Caco-2 (cell line): ENCODE measurements at places on chromosomes 12 and 14. TPM values are rescaled to one million over a fixed set of nuclear protein-coding genes. Genes with fewer than 3 reads are reported as not detected.

The OTUB2 gene
- total RNA-seq, result 1.2 TPM in 2 replicates

The RAB35 gene
- total RNA-seq, result 65.1 and 72.0 TPM in 2 replicates

The MAPKAPK5 gene
- total RNA-seq, result 89.5 and 90.1 TPM in 2 replicates

The C1S gene
- 5.3 and 6.1 TPM in 2 replicates for total RNA-seq

The ADIPOR2 gene
- 119 and 125 TPM in 2 replicates for total RNA-seq

The KRT71 gene
- 1.2 and 1.5 TPM in 2 replicates for total RNA-seq

The DNM1L gene
- 136 and 137 TPM in 2 replicates for total RNA-seq

The SIRT4 gene
- 2.1 and 3.6 TPM in 2 replicates for total RNA-seq

The ACSS3 gene
- 0.70 and 0.95 TPM in 2 replicates for total RNA-seq

The NANOG gene
- total RNA-seq, result not detected in 2 replicates

The SLC5A8 gene
- not detected in 2 replicates for total RNA-seq

The ABCD2 gene
- not detected in 2 replicates for total RNA-seq

DNA sequence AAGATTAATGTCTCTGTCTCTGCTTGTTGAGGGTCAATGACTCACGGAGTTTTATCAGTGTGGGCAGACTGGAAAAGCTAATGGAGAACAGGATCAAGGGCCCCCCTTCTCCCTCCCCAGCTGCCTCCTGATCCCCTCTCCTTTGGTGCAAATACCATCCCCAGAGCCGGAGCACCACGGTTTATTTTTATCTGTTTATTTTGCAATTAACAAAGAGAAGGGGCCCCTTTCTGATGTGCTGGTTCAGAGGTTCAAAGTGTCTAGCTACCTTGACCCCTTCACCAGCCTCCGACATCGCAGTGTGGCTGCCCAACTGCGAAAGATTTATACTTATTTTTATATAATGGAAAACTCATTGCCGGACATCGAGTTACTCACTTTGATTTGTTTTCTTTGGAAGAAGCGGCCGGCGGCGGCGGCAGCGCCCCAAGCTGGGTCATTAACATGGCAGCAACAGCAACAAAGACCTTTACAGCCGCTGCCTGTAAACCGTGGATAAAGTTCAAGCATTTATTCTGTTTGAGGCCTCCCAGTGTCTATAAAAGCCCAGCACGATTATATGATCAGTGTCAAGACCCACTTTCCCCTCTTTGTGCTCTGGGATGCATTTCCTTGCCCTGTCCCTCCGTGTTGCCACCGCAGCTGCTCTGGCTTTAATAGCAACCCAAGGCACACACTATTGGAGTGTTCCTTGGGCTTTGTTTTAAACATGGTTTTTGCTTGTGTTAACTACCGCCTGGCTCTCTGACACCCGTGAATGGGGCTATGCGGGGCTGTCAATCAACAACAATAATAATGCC, 47.4 kb upstream of the PARP11 start:
- no peaks in the 10 kb centered on the region for H3K36me3 ChIP-seq
- peak overlapping the region; percentile 23 for H3K4me3 ChIP-seq
- H3K4me1 ChIP-seq, result peaks cover 35% of the 10 kb centered on the region
- DNase-seq, result peak; percentile 86
- no peak overlapping the region for H3K27ac ChIP-seq

DNA sequence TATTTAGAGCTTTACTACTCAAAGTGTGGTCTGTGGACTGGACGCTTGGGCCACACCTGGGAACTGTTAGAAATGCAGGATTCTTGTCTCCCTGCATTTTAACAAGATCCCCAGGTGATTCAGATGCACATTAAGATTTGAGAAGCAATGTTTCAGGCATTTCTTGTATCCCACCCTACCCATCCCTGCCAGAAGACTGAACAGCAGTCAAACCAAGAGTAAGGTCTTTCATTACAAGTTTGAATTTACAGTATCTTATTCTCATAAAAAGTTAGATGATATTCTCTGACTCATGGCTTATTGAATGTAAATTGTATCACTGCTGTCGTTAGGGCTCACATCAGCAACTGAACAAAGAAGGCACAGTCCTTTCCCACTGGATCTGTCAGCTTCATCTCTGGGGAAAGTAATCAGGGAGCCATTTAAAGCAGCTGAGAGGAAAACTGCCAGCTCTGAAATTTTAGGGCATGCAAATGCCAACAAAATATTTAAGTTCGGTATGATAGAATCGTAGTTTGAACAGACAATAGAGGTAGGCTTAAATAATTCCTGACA, 141.1 kb downstream of the AKAP6 start:
- H3K4me1 ChIP-seq, result peaks cover 45% of the 10 kb centered on the region
- H3K27me3 ChIP-seq, result no peaks in the 10 kb centered on the region
- no peak overlapping the region for H3K4me3 ChIP-seq
- no peaks in the 10 kb centered on the region for H3K36me3 ChIP-seq

- no peak for DNase-seq
- H3K27me3 ChIP-seq, result no peaks in the 10 kb centered on the region
- no peak overlapping the region for H3K4me3 ChIP-seq
- H3K4me1 ChIP-seq, result no peaks in the 10 kb centered on the region
Observed at GRCh38 chr12:107335802-107336570, 242.6 kb upstream of the CRY1 start.

GRCh38 chr12:75877763-75878621, 153.6 kb downstream of the PHLDA1 start:
- no peak overlapping the region for H3K4me3 ChIP-seq
- no peaks in the 10 kb centered on the region for H3K36me3 ChIP-seq
- peaks cover 38% of the 10 kb centered on the region for H3K4me1 ChIP-seq
- peak overlapping the region; percentile 79 for H3K27ac ChIP-seq
- no peak for DNase-seq

GRCh38 chr12:62299617-62300016, 39.4 kb downstream of the USP15 start:
- H3K4me1 ChIP-seq, result no peaks in the 10 kb centered on the region
- H3K27me3 ChIP-seq, result no peaks in the 10 kb centered on the region
- H3K27ac ChIP-seq, result no peak overlapping the region
- no peak overlapping the region for H3K4me3 ChIP-seq
- DNase-seq, result no peak
- no peaks in the 10 kb centered on the region; the same call in 1 of the 2 replicates for H3K36me3 ChIP-seq

GRCh38 chr12:51430196-51430895, 5.7 kb downstream of the SLC4A8 start:
- no peaks in the 10 kb centered on the region for H3K36me3 ChIP-seq
- peak; percentile 68 for DNase-seq
- H3K4me3 ChIP-seq, result no peak overlapping the region
- H3K27ac ChIP-seq, result peak overlapping the region; percentile 79
- peaks cover 48% of the 10 kb centered on the region for H3K4me1 ChIP-seq

DNA sequence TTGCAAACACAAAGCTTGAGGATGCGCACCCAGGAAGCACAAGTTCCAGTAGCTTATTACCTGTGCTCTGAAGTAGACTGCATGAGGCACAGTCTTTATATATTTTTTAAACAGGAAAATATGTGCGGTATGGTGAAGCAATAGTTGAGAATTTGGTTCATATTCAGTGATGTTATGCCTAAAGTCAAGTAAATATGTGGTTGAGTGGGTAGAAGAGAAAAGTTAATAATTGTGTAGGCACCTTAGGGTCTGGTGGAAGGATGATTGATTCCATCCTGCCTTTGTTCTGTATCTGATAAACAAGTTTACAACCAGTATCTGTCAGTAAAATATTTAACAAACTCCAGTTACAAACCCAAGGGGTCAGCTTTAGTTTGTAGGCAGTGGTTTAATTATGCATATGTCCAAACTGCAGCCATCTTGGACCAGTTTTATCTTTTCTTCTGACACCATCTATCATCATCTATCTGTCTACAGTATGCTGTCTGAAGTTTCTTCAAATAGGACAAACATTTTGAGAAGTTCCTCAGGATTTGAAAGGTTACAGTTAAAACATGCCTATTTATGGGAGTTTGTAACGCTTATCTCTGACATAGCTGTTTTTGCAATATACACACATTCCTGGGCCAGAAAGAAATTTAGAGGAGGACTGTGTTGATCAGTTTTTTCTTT, 10.8 kb downstream of the SINHCAF start:
- H3K27ac ChIP-seq, result no peak overlapping the region
- H3K4me3 ChIP-seq, result no peak overlapping the region
- H3K4me1 ChIP-seq, result peaks cover 56% of the 10 kb centered on the region
- no peaks in the 10 kb centered on the region for H3K36me3 ChIP-seq
- no peaks in the 10 kb centered on the region for H3K27me3 ChIP-seq

GRCh38 chr12:6963791-6964413, 6.6 kb downstream of the PHB2 start:
- peak; percentile 63 for DNase-seq
- H3K4me3 ChIP-seq, result peak overlapping the region; percentile 64
- peaks cover 19% of the 10 kb centered on the region for H3K36me3 ChIP-seq
- peaks cover 39% of the 10 kb centered on the region for H3K4me1 ChIP-seq
- H3K27ac ChIP-seq, result peak overlapping the region; percentile 93

GRCh38 chr14:32629236-32629635, 300.1 kb downstream of the AKAP6 start:
- no peak overlapping the region for H3K27ac ChIP-seq
- no peaks in the 10 kb centered on the region for H3K27me3 ChIP-seq
- no peak for DNase-seq
- H3K36me3 ChIP-seq, result no peaks in the 10 kb centered on the region

- H3K36me3 ChIP-seq, result no peaks in the 10 kb centered on the region
- DNase-seq, result no peak
- H3K27ac ChIP-seq, result no peak overlapping the region
- H3K4me1 ChIP-seq, result peaks cover 10% of the 10 kb centered on the region; the same call in 1 of the 2 replicates
Observed at GRCh38 chr14:66115740-66116502, 370.2 kb upstream of the CCDC196 start.

GRCh38 chr12:94143438-94143837, 4.9 kb upstream of the PLXNC1 start:
- no peaks in the 10 kb centered on the region for H3K27me3 ChIP-seq
- no peaks in the 10 kb centered on the region for H3K36me3 ChIP-seq
- DNase-seq, result no peak
- H3K4me3 ChIP-seq, result no peak overlapping the region

- no peaks in the 10 kb centered on the region for H3K27me3 ChIP-seq
- H3K4me1 ChIP-seq, result no peaks in the 10 kb centered on the region
- no peak for DNase-seq
Observed at GRCh38 chr12:18217966-18218365, 43.4 kb upstream of the PIK3C2G start.

DNA sequence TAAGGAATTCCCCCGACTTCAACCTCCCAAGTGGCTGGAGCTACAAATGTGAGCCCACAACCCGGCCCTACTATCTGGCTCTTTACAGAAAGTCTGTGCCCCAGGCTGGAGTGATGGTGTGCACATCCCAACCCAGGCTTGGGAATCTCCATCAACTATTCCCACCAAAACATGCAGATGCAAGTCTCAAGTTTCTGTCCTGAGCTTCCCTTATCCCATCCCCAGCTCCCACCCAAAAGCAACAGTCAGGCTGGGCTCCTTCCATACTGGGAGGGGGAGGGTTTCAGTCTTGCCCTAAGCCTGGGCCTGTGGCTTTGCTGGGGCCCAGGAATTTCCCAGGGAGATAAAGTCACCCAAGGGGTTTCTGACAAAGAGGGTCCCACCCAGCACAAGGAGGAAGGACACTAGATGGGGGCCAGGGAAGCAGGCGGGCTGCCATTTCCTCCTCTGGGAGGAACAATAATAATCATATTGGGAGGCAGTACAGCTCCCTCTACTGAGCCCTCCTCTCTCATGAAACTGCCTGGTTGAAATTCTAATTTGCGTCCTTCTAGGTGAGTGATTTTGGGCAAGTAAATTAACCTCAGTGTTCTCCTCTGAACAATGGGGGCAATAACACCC, 8.0 kb downstream of the SLC8B1 start:
- no peaks in the 10 kb centered on the region for H3K4me1 ChIP-seq
- H3K4me3 ChIP-seq, result no peak overlapping the region
- no peaks in the 10 kb centered on the region for H3K27me3 ChIP-seq

DNA sequence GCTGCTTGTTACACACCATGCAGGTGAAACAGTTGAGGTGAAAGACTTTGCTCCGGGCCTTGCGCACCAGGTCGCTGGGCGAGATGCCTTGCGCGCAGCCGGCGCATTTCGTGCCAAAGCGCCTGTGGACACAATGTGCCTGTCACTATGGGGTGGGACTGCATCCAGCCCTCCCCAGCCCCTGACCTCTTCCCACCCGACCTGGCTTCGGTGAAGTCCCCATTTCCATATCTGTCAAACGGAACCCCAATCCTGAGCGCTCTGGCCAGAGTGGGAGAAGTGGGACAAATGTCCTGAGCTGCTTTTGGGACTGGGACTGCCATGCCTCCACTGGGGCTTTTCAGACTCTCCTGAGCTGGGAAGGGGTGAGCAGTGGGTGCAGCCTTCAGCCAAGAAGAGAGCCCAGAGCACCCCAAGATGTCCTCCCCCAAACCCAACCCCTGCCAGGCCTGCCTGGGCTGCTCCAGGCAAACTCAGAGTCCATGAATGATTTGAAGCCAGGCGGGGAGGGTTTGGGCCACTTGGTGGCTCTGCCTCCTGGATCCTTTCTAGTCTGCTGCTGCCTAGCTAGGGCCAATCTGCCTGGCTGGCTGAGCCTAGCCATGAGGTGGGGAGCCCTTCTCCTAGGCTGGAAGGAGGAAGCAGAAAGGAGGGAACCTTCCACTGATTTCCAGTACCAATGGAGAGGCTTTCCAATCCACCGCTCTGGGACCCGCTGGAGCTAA, 2.3 kb downstream of the LHX5 start:
- H3K27me3 ChIP-seq, result peaks cover 6% of the 10 kb centered on the region
- peaks cover 8% of the 10 kb centered on the region; the same call in 1 of the 2 replicates for H3K4me1 ChIP-seq
- H3K36me3 ChIP-seq, result no peaks in the 10 kb centered on the region
- H3K4me3 ChIP-seq, result no peak overlapping the region
- no peak overlapping the region for H3K27ac ChIP-seq

- no peaks in the 10 kb centered on the region for H3K27me3 ChIP-seq
- H3K36me3 ChIP-seq, result no peaks in the 10 kb centered on the region
- peak overlapping the region; percentile 39 for H3K27ac ChIP-seq
- peak overlapping the region; percentile 95 for H3K4me3 ChIP-seq
- no peak for DNase-seq
Observed at GRCh38 chr12:64611341-64612284, 1.3 kb downstream of the RASSF3 start.

- no peaks in the 10 kb centered on the region for H3K4me1 ChIP-seq
- no peaks in the 10 kb centered on the region for H3K36me3 ChIP-seq
- no peak for DNase-seq
- no peak overlapping the region for H3K27ac ChIP-seq
- H3K4me3 ChIP-seq, result no peak overlapping the region
Observed at GRCh38 chr14:96706893-96707292, 90.3 kb upstream of the VRK1 start.

DNA sequence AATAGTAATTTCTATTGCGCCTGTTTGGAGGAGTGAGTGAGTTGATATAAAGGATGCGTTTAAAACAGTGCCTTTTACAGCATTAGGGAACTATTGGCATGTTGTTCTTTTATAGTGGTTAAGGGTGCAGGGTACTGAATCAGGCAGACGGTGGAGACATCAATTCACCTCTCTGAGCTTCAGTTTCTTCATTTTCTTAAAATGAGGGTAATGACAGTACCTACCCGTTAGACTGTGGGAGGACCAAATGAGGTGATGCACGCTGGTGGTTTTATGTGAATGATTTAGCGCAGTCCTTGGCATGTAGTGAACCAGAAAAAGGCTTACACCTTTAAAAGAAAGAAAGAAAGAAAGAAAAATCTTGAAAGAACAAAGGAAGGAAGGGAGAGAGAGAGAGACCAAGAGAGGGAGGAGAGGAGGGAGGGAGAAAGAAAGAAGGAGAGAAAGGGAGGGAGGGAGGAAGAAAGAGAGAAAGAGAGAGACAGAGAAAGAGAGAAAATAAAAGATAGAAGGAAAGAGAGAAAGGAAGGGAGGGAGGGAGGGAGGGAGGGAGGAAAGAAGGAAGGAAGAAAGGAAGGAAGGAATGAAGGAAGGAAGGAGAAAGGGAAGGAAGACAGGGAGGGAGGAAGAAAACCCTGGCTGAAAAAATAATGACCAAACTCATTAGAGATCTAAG, 22.2 kb upstream of the CCND2 start:
- H3K4me3 ChIP-seq, result no peak overlapping the region
- no peak for DNase-seq
- no peaks in the 10 kb centered on the region for H3K36me3 ChIP-seq
- no peaks in the 10 kb centered on the region for H3K4me1 ChIP-seq
